Activated effector memory CD4-positive, alpha-beta T cell treated with Interleukin-2 at 50 U/mL for 16 hours (primary cell): ENCODE measurements at places on chromosomes 7 and 10.

DNA sequence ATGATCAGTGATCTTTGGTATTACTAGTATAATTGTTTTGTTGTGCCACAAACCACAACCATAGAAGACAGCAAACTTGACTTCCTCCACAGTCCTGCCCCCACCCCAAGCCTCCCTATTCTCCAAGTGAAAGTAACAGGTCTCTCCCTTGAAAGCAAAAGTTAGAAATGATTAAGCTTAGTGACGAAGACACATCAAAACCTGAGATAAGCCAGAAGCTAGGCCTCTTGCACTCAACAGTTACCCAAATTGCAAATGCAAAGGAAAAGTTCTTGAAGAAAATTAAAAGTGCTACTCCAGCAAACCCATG is 7.5 kb downstream of the SAR1A start:
- DNase-seq = peak; percentile 16

GRCh38 chr10:44511166-44511565 is 126.3 kb upstream of the CXCL12 start:
- DNase-seq = no peak

GRCh38 chr10:48749254-48749787 is 64.6 kb downstream of the WDFY4 start:
- no peak for DNase-seq

GRCh38 chr10:91163269-91163868 is 57.1 kb upstream of the PCGF5 start:
- peak; percentile 73 for DNase-seq
